Posterior vena cava (tissue), 2 donors: ENCODE measurements at places on chromosomes 2 and 18. TPM values are rescaled to one million over a fixed set of nuclear protein-coding genes. Genes with fewer than 3 reads are reported as not detected.

- no peak for DNase-seq
Measured at GRCh38 chr2:168789776-168790175, 12.7 kb upstream of the NOSTRIN start.

PROKR1 gene
- 0.05 TPM for total RNA-seq

DNA sequence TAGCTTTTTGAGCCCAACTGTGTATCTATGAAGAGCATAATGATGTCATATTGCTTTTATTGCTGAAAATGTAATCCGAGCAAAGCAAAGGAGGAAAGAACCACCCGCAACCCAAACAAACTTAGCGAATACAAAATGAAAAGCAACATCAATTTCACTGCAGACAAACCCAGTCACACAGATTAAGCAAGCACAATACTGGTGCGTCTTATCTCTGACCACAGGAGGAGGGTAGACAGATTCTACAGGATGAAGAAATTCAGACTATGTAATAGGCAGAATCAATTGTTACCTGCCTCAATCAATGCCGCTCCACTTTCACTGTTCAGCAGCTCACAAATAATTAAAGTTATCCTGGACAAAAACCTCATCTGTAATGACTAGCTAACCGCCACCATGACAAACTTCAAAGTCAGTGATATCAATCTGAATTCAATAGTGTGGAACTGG is 115.5 kb upstream of the SP3 start:
- no peak for DNase-seq

DNA sequence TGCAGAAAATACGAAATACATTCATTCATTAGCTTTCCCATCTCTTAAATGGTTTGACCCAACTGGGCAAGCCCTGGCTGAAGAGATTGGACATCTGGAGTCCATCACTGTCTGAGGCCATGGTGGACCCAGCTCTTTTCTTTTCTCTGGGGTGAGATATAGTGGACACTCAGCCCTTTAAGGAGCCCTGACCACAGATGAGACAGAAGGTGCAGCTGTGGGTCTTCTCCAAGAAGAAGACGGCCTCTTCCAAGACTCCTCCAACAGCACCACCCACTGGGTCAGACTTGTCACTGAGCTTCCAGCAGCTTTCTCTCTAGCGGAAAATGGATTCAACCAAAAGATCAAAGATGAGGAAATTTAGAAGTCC is 27.2 kb downstream of the TWIST2 start:
- peak; percentile 86 for DNase-seq

ADCYAP1 gene
- 0.60 TPM for total RNA-seq

GRCh38 chr2:239382384-239382880 is 18.4 kb downstream of the HDAC4 start:
- DNase-seq, result peak; percentile 49

ABCA12 gene
- not detected for total RNA-seq

- no peak for DNase-seq
Measured at GRCh38 chr2:133956434-133956935, 297.4 kb upstream of the MGAT5 start.

GRCh38 chr18:61574665-61575064 is 241.4 kb downstream of the CDH20 start:
- DNase-seq, result no peak

SLC14A1 gene
- 1.4 TPM for total RNA-seq

CIDEA gene
- 0.24 TPM for total RNA-seq

DNA sequence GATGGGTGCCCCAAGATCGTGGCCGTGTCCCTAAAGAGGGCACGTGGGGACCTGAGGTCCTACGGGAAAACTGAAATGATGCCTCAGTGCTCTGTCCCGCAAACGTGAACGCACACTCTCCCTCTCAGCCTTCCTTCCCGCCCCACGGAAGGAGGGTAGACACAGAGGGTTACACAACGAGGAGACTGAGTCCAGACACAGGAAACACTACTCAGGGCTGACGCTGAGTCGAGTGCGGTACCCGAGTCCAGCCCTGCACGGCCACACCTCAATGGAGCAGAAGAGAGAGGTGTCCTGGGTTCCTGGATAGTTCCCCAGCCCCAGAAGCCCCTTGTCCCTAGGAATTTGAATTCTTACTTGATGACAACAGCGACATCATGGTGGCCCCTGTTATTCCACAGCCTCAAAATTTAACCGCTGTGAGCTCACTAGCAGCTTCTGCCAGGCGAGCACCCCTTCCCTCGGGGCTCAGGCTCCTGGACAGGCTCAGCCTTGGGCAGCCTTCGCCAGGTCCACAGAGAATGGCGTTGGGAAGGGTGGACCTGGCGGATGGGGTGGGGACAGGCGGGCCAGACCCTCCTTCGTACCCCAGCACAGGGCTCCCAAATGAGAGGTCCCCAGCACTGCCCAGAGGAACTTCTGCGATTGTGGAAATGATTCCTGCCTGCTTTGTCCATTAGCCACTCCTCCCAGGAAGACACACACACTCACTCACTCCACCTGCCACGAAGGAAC is 980 bp upstream of the RNPEPL1 start:
- peak; percentile 80 for DNase-seq

DNA sequence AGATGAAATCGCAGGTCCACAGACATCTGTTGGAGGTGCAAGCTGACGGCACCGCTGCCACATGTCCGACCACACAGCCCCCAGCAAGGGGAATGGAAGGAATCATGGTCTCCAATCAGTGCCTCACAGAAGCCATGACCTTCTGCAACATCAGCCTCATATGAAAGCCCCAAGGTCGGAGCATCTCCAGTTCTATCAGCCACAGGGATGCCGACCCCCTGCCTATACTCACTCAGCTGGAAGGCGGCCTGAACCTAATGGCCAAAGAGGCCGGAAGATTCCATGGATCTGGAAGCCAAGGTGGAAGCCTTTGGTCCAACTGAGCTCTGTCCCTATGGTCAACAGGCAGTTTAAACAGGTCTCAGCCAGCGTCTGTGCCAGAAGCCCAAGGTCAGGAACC is 278.8 kb downstream of the TNS1 start:
- DNase-seq, result no peak

- peak; percentile 77 for DNase-seq
Measured at GRCh38 chr2:128375454-128375853, 56.8 kb upstream of the HS6ST1 start.
